ENCODE measurements at places on chromosomes 6 and 20.

GRCh38 chr6:147392917-147393625, 115.4 kb upstream of the SAMD5 start:
- no peak for DNase-seq

GRCh38 chr6:967701-968100, 274.8 kb upstream of the EXOC2 start:
- no peak for DNase-seq

DNA sequence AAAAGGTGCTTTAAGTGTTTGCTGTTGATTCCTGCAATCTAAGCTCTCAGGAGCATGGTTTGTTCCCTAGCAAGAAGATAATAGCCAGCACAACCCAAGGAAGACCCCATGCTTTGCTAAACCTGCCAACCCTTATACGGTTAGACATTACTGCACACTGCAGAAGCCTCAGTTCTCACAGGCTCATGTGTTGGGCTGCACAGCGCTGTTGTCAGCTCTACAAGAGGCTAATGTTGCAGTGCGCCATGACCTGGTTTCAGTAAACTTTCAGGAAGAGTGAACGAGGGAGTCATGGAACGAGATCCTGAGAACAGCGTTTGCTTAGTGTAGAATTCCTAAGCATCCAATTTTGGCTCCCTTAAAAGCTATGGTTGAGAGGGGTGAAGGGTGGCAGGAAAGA, 218.5 kb downstream of the ARHGAP18 start:
- no peak for DNase-seq

GRCh38 chr20:57744206-57744605, 34.4 kb upstream of the PMEPA1 start:
- no peak for DNase-seq

- no peak for DNase-seq
Measured at GRCh38 chr6:139422105-139423036, 47.9 kb upstream of the CITED2 start.

DNA sequence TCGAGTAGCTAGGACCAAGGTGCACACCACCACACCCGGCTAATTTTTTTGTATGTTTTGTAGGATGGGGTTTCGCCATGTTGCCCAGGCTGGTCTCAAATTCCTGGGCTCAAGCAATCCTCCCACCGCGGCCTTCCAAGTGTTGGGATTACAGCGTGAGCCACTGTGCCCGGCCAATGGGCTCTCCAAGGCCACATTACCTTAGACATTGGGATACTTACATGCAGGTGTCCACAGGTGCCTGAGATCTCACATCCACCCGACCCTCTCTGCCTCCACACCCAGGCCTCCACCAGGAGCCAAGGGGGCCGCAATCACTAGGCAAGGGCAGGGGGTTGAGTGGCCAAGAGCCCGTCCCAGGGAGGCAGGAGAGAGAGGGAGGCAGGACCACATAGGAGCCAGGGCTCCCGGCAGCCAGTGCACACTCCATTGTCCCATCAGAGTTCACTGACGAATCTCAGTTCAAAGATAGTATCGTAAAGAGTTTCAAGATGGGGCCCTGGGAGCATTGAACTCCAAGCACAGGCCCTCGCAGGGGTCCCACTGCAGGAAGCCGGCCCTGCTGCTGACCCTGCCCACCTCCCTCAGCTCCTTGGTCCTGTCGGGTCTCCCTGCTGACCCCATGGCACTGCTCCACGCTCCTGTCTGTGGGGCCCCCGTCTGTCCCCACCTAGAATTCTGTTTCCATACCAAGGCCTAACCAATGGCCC, 55.3 kb downstream of the SSR1 start:
- no peak for DNase-seq

GRCh38 chr6:20400456-20401204, 1.0 kb upstream of the E2F3 start:
- DNase-seq = no peak

- no peak for DNase-seq
Measured at GRCh38 chr6:110703010-110703905, 112.0 kb downstream of the CDK19 start.

DNA sequence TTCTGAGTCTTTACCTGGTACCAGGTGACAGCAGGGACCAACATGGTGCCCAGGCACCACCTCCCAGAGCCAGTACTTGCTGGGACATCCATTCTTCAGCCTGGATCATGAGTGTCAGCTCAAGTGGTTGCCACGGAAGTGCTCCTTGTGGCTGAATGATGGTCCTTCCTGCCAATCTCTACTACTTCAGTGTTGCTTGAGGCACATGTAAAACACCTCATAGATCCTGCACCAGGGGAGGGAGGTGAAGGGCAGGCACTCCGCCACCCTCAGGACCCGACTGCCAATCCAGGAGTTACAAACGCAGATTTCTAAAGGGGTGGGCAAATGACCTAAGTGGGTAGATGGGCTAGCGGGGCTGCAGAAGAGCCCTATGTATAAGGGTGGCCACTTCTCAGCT, 226.0 kb downstream of the PREX1 start:
- DNase-seq = no peak

GRCh38 chr6:50962213-50962759, 143.6 kb downstream of the TFAP2B start:
- DNase-seq = no peak

GRCh38 chr6:68094070-68094469, 541.0 kb upstream of the ADGRB3 start:
- no peak for DNase-seq

DNA sequence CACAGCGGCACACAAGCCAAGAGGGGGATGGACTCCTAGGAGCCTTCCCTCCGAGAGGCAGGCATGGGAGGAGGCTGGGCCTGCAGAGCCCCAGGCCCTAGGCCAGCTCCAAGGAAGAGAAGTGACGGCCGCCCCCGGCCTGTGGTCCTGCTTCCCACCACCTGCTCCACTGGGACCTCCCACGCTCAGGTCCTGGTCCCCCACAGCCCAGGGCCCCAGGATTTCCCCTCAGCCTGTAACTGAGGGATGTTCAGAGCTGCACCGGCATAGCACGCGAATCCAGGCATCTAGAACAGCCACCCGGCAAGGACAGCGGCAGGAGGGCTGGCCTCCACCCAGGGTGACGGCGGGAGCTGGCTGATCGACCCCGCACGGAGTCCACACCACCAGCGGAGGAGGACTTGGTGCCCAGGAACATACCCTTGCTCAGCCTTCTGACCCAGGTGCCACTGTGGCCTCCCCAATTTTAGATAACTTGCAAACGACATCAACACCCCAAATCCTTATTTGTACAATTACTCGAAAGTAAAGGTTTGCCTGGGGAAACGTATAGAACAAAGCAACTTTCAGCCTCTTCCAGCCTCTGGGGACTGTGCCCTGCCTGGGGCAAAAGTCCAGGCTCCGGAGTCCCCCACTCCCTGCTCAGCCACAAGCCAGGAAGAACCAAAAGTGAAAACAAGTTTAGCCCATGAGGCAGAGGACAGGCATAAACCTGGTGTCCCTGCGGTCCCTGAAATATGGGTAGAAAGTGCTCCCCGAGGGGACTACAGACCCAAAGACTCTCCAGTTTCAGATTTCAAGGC, 3.5 kb downstream of the GATA5 start:
- DNase-seq = no peak

DNA sequence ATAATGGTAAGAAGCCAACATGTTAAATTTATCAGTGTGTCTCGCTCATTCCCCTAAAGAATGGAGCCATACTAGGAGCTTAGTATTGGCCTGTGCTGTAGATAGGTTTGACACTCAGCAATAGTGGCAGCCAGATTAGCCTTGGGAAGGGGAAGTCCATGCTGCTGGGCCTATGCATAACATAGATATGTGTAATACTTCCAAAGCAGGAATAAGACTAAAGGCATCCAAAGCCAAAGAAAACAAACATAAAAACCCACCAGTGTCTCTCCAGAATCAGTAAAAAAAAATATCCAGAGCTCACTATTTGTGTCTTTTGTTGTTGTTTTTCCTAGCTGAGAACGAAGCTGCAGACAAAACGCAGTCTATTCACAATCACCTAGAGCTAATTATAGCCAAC, 104.2 kb upstream of the STXBP5 start:
- DNase-seq = peak; percentile 20

- DNase-seq = no peak
Measured at GRCh38 chr6:122681705-122682104, 71.5 kb downstream of the PKIB start.

- no peak for DNase-seq
Measured at GRCh38 chr20:16017656-16018055, 555.6 kb downstream of the KIF16B start.

GRCh38 chr20:62843656-62844055, 18.0 kb downstream of the TCFL5 start:
- DNase-seq = no peak

DNA sequence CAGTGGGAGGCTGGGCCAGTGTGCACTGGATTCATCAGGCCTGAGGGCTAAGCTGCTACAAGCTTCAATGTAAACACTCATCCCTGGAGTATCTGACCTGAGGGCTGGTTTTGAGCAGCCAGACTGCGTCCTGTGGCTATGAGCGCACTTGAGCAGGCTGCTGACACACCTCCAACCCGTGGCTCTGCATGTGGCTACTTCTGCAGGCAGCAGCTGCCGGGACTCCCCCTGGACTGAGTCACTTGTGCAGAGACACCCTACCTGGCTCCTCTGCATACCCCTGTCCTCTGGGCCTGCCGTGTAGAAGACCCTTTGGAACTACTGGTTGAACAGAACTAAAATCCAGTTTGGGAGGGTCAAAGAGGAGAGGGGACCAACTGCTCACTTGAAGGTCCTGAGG, 172.0 kb downstream of the SCP2D1 start:
- DNase-seq = no peak

GRCh38 chr6:170106906-170107525, 183.9 kb downstream of the DLL1 start:
- DNase-seq = no peak

- DNase-seq = no peak
Measured at GRCh38 chr6:149488815-149489214, 4.0 kb upstream of the ZC3H12D start.

DNA sequence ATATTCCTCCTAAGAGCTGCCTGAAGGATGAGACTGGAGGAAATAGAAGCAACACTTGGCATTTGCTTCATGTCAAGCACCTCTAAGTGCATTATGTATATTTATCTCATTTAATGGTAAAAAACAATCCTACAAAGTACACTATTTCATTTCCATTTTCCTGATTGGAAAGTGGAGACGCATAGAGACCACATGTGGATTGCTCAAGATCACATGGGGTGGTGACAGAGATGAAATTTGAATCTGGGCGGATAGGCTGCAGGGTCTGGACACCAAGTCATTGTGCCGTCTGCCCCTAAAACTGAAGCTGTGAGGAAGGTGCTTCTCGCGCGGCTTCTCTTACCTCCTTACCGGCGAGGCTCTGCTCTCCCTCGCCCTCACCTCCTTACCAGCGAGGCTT, 30.3 kb downstream of the BANF2 start:
- no peak for DNase-seq

DNA sequence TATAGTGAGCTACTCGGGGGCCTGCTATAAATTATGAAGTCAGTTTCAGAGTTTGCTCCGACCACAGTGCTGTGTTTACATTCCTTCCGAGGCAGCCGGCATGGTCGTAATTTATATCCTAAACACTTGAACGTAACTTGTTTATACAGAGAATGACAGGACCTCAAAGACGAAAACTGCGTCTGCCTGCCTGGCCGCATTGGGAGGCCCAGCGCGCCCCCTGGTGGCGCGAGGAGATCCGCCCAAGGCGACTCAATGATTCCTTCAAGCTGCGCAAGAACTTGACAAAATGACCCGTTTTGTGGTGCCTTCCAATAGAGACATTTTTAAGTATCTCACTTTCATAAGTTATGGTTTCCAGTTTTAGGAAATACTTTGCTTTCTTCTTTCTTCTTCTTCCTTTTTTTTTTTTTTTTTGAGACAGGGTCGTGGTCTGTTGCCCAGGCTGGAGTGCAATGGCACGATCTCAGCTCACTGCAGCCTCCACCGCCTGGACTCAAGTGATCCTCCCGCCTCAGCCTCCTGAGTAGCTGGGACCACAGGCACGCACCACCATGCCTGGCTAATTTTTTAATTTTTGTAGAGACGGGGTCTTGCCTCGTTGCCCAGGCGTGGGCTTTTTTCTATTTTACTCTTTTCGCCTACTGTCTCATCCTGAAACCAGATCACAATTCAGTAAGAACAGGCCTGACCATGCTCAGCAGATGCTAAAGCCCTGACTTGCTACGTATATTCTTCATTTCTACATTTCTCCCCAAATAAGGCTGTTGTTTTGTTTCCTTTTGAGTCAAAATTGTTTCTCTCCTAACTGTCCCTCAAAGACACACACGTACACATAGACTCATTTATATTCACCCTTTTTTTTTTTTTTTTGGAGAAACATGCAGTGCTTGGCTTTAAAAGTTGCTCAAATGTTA, 7.8 kb downstream of the FOXF2 start:
- no peak for DNase-seq

- no peak for DNase-seq
Measured at GRCh38 chr20:40805592-40805991, 116.6 kb upstream of the MAFB start.

- DNase-seq = no peak
Measured at GRCh38 chr6:5438922-5439584, 177.7 kb downstream of the FARS2 start.

GRCh38 chr6:47187893-47188587, 121.7 kb downstream of the TNFRSF21 start:
- DNase-seq = no peak

- DNase-seq = no peak
Measured at GRCh38 chr6:135233686-135234491, 52.8 kb downstream of the MYB start.

DNA sequence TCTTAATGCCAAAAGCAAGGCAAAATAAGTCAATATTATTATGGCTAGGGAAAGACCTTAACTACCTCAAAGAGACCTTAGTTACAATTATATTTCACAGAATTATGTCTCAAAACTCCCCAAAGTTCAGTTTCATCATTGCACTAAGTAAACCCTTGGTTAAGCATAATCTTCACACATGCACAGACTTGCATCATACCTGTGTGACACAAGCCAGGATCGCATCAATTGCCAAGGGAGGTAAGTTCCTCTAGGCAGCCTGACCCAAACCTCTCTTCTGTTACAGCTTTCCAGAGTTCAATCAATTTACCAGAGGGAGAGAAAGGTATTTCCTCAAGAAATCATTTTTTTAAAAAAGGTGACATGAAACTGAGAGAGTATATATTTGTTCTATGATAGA, 31.9 kb upstream of the PRSS35 start:
- no peak for DNase-seq

- DNase-seq = no peak
Measured at GRCh38 chr6:110567957-110568696, 91.7 kb upstream of the SLC22A16 start.

DNA sequence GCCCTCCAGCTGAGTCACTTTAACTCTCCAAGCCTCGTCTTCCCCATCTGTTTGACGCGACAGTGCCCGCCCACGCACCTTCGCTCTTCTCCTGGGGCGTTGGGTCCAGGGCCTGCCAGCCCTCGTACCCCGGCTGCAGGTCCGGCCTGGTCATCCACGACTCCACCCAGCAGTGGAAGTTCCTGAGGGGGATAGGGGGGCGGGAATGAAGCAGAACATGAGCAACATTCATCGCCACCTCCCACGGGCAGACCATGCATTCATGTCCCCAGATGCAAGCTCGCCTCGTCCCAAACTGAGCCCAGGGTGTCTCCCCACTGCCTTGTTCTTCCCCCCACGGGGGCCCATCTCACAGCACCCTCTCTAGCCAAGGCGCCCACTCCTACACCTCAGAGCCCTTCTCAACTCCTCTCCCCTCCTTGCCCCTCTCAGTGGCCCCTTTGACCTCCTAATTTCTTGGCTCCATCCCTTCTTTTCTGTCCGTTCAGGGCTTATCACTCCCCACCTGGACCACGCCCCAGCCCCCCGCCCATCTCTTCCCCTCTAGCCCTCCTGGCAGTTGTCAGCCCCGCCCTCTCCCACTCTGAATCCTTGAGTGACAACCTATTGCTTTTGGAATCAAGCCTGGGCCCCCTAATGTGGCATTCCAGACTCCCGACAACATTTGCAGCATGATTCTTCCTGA, 23.7 kb downstream of the TGM2 start:
- no peak for DNase-seq

GRCh38 chr6:112464901-112465665, 118.0 kb downstream of the RFPL4B start:
- no peak for DNase-seq

All from GM04503 (cell line).